Vagina (tissue), 2 donors: ENCODE measurements at places on chromosomes 6 and 20.

- H3K27ac ChIP-seq, result peak overlapping the region; percentile 27
- DNase-seq, result no peak
- no peaks in the 10 kb centered on the region for H3K36me3 ChIP-seq
- H3K4me3 ChIP-seq, result peak overlapping the region; percentile 59
- peaks cover 22% of the 10 kb centered on the region for H3K4me1 ChIP-seq
- no peaks in the 10 kb centered on the region for H3K27me3 ChIP-seq
Observed at GRCh38 chr20:43916073-43916880, 1.6 kb downstream of the TOX2 start.

GRCh38 chr20:1895674-1896483 lies 672 bp downstream of the SIRPA start:
- H3K36me3 ChIP-seq, result no peaks in the 10 kb centered on the region
- H3K27ac ChIP-seq, result peak overlapping the region; percentile 95
- no peak for DNase-seq
- peaks cover 74% of the 10 kb centered on the region for H3K4me1 ChIP-seq
- no peaks in the 10 kb centered on the region for H3K27me3 ChIP-seq

GRCh38 chr20:44011251-44011940 lies 96.7 kb downstream of the TOX2 start:
- no peak overlapping the region for H3K27ac ChIP-seq
- H3K36me3 ChIP-seq, result no peaks in the 10 kb centered on the region
- no peak for DNase-seq
- H3K4me1 ChIP-seq, result peaks cover 7% of the 10 kb centered on the region

DNA sequence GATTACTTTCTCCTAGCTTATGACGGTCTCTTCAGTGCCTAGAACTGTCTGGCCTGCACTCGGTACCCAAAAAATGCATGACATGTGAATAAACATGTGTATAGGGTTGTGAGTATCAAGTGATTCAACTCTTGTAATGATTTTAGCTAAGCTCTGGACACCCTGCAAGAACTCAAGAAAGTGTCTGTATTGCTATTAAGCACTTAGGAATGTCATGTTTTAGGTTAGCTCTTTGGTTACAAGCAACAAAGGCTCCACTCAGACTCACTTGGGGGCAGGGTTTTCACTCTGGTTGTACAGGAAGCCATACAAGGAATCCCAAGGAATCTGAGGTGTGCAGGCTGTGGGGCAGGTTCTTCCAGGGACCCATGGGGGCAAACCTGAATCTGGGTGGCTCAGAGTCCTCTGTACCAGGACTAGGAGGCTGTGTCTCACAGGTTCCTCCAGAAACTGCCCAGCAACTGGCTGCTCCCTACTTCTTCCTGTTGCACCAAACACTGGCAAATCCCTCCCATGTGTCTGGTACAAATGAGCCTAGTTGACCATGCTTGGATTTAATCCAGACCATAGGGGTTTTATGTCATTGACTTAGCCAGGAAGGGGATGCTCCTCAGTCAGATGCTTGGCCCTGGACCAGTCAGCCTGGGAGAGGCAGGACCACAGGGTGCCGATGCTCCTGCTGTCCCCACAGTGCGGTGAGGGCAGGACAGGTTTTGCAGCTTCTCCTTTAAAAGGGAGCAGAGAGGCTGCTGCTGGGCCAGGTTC lies 77.9 kb upstream of the CDH4 start:
- H3K4me1 ChIP-seq, result no peaks in the 10 kb centered on the region
- no peak overlapping the region for H3K27ac ChIP-seq
- DNase-seq, result no peak
- H3K4me3 ChIP-seq, result no peak overlapping the region
- H3K36me3 ChIP-seq, result no peaks in the 10 kb centered on the region

GRCh38 chr20:47281376-47281775 lies 75.1 kb downstream of the ZMYND8 start:
- H3K4me1 ChIP-seq, result peaks cover 14% of the 10 kb centered on the region
- DNase-seq, result no peak
- H3K27ac ChIP-seq, result no peak overlapping the region
- H3K27me3 ChIP-seq, result no peaks in the 10 kb centered on the region
